Activated B cell treated with CpG ODN at 0.5 μM for 24 hours (primary cell): ENCODE measurements at places on chromosomes 12 and 14.

GRCh38 chr12:46373301-46374296, 1.0 kb upstream of the SLC38A2 start:
- peak overlapping the region; percentile 99 for H3K27ac ChIP-seq
- no peaks in the 10 kb centered on the region for H3K27me3 ChIP-seq
- peak; percentile 46 for DNase-seq
- H3K4me3 ChIP-seq, result peak overlapping the region; percentile 96
- H3K36me3 ChIP-seq, result peaks cover 38% of the 10 kb centered on the region

DNA sequence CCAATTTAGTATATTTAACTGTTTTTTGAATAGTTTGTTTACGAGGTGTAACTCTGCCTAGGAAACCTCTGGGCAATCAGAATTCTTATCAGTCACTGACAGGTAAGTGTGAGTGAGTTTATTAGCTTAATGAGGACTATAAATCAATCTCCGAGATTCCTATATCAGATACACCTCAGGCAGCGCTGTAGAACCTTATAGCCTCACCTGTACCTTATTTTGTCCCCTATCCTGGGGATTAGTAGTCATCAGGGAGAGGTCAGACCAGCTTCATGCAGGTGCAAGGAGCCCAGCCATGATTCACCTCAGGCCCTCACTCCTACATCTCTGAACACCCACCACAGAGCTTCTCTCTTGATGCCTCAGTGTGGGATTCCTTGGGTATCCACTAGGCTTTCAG, 256.0 kb downstream of the KTN1 start:
- no peaks in the 10 kb centered on the region for H3K4me1 ChIP-seq
- DNase-seq, result no peak
- no peak overlapping the region for H3K4me3 ChIP-seq
- H3K27me3 ChIP-seq, result peaks cover 3% of the 10 kb centered on the region
- no peaks in the 10 kb centered on the region for H3K36me3 ChIP-seq

DNA sequence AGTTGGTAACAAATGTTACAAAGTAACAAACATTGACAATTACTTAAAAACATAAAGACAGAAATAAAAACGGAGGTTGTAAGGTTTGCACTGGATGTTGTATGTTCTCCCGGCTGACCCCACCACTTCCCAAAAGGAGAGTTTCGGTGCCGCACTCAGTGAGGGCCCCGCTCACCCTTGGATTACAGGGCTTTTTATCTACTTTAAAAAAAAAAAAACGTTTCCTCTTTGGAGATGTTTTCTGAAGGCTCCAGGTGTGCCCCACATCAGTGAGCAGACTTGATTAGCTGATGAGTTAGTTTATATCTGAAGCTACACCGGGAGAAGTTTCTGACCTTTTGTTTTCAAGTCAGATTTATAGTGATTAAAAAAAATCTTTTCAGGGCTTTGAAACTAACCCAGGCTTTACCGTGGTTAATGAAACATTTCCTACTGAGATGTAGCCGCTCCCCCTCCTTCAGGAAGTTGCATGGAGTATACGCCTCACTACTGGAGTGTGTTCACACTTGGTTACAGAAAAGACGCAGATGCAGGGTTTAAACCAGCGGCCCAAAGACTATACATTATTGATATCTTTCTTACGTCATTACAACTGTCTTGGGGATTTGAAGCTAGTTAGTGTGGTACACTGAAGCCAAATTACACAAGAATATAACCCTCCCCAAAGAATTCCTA, 38.0 kb upstream of the BCL7A start:
- H3K4me3 ChIP-seq, result peak overlapping the region; percentile 15
- no peaks in the 10 kb centered on the region for H3K27me3 ChIP-seq
- no peaks in the 10 kb centered on the region for H3K36me3 ChIP-seq
- peak overlapping the region; percentile 72 for H3K27ac ChIP-seq
- no peak for DNase-seq

DNA sequence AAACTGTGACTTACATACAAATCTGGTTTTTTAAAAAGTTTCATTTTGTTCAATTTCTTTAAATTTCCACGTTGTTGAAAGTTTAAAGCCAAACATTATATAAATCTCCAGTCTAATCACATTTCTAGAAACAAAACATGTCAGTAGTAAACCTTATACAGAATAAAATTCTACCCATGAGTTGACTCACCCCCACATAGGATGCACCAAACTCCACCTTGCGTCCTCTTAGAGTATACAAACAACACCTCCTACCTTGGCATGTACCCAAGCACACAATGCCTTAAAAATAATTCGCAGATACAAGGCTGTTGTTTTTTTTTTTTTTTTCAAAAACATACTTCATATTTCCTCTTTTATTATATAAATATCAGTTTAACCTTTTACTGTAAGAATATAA, 3.3 kb downstream of the FBXL14 start:
- no peak for DNase-seq
- H3K4me3 ChIP-seq, result peak overlapping the region; percentile 72
- no peaks in the 10 kb centered on the region for H3K27me3 ChIP-seq
- H3K27ac ChIP-seq, result peak overlapping the region; percentile 8

- H3K36me3 ChIP-seq, result no peaks in the 10 kb centered on the region
- no peak overlapping the region for H3K27ac ChIP-seq
- no peak for DNase-seq
- no peaks in the 10 kb centered on the region for H3K27me3 ChIP-seq
- H3K4me1 ChIP-seq, result peaks cover 25% of the 10 kb centered on the region
These were observed 168.1 kb downstream of the SLC38A4 start for GRCh38 chr12:46657453-46658411.

- no peaks in the 10 kb centered on the region for H3K36me3 ChIP-seq
- no peak for DNase-seq
- no peak overlapping the region for H3K4me3 ChIP-seq
- no peaks in the 10 kb centered on the region for H3K27me3 ChIP-seq
These were observed 763.9 kb upstream of the MGAT4C start for GRCh38 chr12:87020071-87020470.

- no peaks in the 10 kb centered on the region for H3K36me3 ChIP-seq
- no peaks in the 10 kb centered on the region for H3K4me1 ChIP-seq
- H3K27me3 ChIP-seq, result no peaks in the 10 kb centered on the region
- no peak overlapping the region for H3K4me3 ChIP-seq
- no peak for DNase-seq
These were observed 403.1 kb downstream of the BCL11B start for GRCh38 chr14:98868866-98869265.

GRCh38 chr14:65073605-65074201, 28.6 kb downstream of the MAX start:
- peaks cover 29% of the 10 kb centered on the region for H3K4me1 ChIP-seq
- no peaks in the 10 kb centered on the region for H3K27me3 ChIP-seq
- peaks cover 71% of the 10 kb centered on the region for H3K36me3 ChIP-seq
- H3K27ac ChIP-seq, result no peak overlapping the region

DNA sequence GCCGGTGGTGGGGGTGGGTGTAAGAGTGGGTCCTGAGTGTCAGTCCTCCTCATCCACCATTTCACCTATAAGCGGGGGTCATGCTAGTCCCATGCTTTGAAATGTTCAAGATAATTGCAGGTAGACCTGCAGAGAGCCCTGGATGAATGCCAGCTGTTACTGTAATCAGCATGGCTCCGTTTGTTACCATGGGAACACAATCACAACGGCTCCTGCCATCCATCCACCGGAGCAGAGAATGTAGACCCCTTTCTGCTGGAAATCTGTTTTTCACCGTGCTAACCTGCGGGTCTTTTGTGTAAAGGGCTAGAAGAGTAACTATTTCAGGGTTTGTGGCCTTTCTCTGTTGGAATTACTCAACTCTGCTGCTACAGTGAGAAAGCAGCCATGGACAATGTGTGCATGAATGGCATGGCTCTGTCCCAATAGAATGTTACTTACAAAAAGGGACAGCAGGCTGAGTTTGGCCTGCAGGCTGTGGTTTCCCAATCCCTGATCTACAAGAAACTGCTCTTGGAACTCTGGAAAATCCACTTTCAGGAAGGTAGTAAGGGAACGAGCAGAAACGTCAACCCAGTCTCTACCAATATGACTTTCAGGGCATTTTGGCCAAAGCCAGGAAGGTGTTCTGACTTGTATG, 36.1 kb downstream of the KCTD10 start:
- no peaks in the 10 kb centered on the region for H3K4me1 ChIP-seq
- no peak overlapping the region for H3K4me3 ChIP-seq
- H3K27ac ChIP-seq, result no peak overlapping the region
- no peaks in the 10 kb centered on the region for H3K27me3 ChIP-seq
- no peak for DNase-seq

- H3K27me3 ChIP-seq, result peaks cover 7% of the 10 kb centered on the region
These were observed 26.4 kb upstream of the GPR132 start for GRCh38 chr14:105091517-105092170.

- no peaks in the 10 kb centered on the region for H3K4me1 ChIP-seq
- no peak for DNase-seq
- no peak overlapping the region for H3K27ac ChIP-seq
- no peaks in the 10 kb centered on the region for H3K36me3 ChIP-seq
- H3K4me3 ChIP-seq, result no peak overlapping the region
These were observed 97.4 kb downstream of the KICS2 start for GRCh38 chr12:64124511-64125197.

DNA sequence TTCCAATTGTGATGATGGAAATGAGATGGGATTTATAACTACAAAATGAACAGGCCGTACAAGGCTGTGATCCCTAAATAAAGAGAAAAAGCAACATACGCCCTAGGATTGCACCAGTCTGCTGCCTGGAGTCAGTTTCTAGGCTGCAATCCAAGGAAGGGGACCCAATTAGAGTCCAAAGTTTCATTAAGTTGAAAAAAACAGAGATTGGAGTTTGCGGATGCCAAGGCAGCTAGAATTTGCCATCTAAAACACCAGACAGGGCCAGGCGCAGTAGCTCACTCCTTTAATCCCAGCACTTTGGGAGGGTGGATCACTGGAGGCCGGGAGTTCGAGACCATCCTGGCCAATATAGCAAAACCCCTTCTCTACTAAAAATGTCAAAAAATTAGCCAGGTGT, 661.0 kb downstream of the RPS29 start:
- no peak for DNase-seq
- H3K27me3 ChIP-seq, result peaks cover 3% of the 10 kb centered on the region
- no peak overlapping the region for H3K4me3 ChIP-seq

DNA sequence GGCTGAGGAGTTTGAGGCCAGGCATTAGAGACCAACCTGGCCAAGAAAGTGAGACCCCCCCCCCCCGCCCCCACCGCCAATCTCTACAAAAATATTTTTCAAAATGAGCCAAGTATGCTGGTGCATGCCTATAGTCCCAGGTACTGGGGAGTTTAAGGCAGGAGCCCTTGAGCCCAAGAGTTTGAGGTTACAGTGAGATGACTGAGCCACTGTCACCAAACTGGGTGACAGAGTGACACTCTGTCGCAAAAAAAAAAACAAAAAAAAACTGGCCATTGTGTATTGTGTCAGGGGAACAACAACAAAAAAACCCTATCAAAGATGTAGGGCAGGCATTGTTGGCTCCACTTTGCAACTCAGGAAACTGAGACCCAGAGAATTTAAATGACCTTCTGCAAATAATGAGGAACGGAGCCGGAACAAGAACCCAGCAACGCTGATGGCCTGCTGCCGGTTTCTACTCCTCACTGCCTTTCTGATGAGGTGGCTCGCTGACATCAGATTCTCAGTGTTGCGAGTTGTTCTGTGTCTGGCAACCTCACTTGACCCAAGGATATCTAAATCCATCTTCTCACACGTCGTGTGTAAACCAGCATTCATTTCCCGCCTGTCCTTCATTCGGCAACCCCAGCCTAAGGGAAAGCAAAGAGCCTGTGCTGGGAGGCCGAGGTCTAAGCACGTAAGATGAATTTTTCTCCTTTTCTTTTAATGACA, 195.2 kb upstream of the CRY1 start:
- H3K27ac ChIP-seq, result no peak overlapping the region
- no peaks in the 10 kb centered on the region for H3K27me3 ChIP-seq
- no peaks in the 10 kb centered on the region for H3K4me1 ChIP-seq
- H3K4me3 ChIP-seq, result no peak overlapping the region
- H3K36me3 ChIP-seq, result no peaks in the 10 kb centered on the region
- no peak for DNase-seq

GRCh38 chr12:7058850-7059395, 1.6 kb upstream of the C1S start:
- no peak overlapping the region for H3K4me3 ChIP-seq
- H3K27ac ChIP-seq, result no peak overlapping the region
- H3K36me3 ChIP-seq, result no peaks in the 10 kb centered on the region
- no peak for DNase-seq
- no peaks in the 10 kb centered on the region for H3K4me1 ChIP-seq

DNA sequence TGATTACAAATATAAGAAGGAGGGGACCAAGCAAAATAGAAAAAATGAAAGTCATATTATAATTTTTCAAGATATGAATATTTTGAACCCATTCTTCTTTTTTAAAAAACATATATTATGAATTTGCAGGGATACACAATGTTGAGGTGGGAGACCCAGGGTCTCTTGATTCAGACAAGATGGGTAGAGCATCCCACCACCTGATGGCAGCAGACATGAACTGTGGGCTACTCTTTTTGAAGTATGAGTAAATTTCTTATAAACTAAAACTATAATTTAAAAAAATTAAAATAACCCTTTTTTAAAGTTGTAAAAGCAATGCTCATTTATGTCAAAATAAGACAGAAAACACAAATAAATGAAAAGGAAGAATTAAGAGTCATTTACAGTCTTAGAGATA, 202.7 kb upstream of the PRICKLE1 start:
- DNase-seq, result no peak
- no peak overlapping the region for H3K27ac ChIP-seq
- H3K27me3 ChIP-seq, result no peaks in the 10 kb centered on the region
- no peak overlapping the region for H3K4me3 ChIP-seq
- H3K4me1 ChIP-seq, result no peaks in the 10 kb centered on the region

DNA sequence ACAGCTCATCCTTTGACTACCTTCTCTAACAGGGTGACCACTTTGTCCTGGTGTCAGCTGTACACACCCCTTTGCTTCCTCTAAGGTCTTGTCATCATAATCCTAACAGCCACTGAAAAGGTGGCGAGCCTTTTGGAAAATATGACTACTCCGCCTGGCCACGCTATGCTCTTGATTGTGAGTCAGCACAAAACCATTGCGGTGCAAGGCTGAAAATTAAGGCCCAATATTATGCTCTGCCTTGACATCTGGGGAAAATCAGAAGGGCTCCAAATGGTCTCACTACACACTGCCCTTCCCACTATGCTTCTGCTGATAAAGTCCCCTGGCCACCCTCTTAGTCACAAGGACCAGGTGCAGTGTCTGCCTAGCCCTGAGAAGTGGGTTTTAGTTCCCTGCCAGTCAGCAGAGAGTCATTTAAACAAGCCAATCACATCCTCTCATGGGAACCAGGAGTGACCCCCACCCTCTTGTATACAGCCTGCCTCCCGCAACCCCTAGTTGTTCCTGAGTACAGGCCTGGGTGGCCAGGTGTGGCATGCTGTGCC, 34.3 kb downstream of the FGD6 start:
- no peak overlapping the region for H3K27ac ChIP-seq
- H3K36me3 ChIP-seq, result no peaks in the 10 kb centered on the region
- H3K4me1 ChIP-seq, result peaks cover 8% of the 10 kb centered on the region
- DNase-seq, result no peak

- H3K36me3 ChIP-seq, result no peaks in the 10 kb centered on the region
- H3K27ac ChIP-seq, result peak overlapping the region; percentile 32
- DNase-seq, result no peak
- no peaks in the 10 kb centered on the region for H3K27me3 ChIP-seq
- peaks cover 37% of the 10 kb centered on the region for H3K4me1 ChIP-seq
These were observed 17.2 kb upstream of the LRRK2 start for GRCh38 chr12:40207551-40207950.
